Activated CD4-positive, CD25-positive, alpha-beta regulatory T cell (primary cell): ENCODE measurements at places on chromosomes 11 and 22.

DNA sequence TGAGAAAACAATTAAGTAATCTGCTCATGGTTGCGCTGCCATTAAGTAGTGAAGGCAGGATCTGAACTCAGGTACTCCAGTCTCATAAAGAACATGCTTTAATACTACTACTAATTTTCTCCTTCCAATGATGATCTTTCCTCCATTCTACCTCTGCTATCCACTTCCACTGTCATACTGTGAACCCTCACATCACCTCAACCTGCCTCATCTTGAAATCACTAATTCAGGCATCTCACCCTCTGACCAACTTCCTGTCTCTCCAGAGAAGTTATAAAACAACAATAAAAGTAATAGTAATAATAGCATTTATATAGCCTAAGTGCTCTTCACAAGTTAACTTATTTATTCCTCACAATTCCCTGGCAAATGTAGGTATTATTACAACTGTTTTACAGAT is 57.1 kb upstream of the PSMA1 start:
- no peak for DNase-seq

DNA sequence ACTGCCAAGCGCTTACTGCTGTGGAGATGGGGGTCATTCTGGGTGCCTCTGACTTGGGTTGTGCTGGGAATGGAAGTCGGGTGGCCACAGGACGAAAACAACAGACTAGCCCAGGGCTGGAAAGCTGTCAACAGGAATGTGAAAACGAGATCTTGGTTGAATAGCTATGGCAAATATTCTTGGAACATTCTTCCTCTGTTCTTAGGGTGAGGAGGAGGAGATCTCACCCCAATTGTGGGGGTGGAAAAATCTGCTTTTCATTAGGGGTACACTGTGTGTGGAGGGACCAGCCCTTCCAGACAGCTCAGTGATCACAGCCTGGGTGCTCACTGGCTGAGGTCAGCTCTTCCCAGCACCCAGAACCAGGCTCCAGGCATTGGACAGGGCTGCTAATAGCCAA is 52.0 kb upstream of the PRSS23 start:
- DNase-seq, result no peak

- no peak for DNase-seq
Measured at GRCh38 chr11:108606495-108607160, 13.1 kb upstream of the EXPH5 start.

DNA sequence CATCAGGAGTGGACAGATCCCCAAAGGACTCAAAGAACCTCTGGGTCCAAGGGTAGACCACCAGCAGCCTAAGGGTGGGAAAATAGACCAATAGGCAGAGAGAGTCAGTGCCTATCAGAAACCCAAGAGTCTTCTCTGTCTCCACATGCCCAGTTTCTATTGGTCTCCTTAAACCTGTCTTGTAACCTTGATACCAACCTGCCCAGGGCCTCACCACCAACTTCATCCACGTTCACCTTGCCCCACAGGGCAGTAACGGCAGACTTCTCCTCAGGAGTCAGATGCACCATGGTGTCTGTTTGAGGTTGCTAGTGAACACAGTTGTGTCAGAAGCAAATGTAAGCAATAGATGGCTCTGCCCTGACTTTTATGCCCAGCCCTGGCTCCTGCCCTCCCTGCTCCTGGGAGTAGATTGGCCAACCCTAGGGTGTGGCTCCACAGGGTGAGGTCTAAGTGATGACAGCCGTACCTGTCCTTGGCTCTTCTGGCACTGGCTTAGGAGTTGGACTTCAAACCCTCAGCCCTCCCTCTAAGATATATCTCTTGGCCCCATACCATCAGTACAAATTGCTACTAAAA is at the start of gene HBB:
HBB (minus strand) TSS at position 340 of the 579 bp plus-strand sequence; CDS start at position 290, 50 bp downstream.
- no peak for DNase-seq

- no peak for DNase-seq
Measured at GRCh38 chr11:68224606-68225005, 11.5 kb upstream of the KMT5B start.

DNA sequence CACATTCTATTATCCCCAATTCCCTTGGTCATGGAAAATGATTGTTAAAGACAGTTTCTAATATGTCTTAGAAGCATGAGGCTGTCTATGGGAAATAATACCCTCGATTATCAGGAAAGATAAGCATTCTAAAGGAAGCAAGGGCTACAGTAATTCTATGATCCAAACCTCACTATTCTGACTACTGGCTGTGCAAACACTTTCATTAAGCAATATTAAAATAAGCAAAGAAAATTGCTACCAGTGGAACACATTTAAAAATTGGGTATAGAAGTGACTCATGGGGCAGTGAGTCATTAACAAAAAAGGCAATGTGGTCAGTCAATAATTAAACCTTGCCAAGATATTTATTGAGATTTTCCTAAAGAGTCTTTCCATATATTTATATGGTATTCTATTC is 1415.2 kb upstream of the TENM4 start:
- no peak for DNase-seq

GRCh38 chr11:10607462-10608132 is 39.1 kb upstream of the LYVE1 start:
- no peak for DNase-seq

DNA sequence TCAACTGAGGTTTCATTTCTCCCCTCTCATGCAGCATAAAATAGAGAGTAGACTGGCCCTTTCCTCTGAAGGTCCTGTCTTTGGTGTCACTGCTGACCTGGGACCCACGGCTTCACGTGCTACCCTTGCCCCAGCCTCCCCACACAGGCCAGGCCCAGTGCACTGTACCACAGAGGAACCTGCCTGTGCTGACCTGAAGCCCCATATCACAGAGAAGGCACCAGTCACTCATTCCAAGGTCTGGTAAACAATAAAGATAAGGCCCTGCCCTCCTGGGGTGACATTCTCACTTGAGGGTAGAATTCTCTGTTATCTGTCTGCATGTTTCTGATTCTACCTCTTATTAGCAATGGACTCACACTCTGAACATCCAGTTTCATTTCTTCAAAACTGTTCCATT is 51.3 kb downstream of the RPL27A start:
- no peak for DNase-seq

DNA sequence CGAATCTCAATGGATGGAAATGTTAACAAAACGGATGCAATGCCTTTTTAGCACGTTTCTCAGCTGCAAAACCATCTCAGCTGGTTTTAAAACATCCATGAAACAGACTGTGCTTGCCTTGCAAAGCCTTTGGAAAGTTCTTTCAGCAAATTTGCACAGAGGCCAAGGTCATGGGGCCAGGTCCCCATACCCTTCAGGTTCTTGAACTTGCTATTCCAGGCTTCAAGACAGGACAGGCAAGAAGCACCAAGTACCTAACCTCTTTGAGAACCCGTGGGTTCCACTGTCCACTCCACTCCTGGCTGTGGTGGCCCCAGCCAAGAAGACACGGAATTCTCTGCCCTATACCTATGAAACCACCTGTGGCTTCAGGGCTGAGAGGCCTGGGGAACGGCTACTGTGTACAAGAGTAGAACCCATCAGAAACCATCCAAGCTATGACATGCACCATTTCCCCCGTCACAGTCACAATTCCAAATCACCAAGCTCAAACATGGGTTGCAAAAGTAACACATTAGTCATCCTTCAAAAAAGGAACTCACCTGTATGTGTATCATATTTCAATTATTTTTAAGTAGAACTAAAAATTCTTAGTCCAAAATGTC is 17.0 kb downstream of the TNKS1BP1 start:
- DNase-seq, result no peak

DNA sequence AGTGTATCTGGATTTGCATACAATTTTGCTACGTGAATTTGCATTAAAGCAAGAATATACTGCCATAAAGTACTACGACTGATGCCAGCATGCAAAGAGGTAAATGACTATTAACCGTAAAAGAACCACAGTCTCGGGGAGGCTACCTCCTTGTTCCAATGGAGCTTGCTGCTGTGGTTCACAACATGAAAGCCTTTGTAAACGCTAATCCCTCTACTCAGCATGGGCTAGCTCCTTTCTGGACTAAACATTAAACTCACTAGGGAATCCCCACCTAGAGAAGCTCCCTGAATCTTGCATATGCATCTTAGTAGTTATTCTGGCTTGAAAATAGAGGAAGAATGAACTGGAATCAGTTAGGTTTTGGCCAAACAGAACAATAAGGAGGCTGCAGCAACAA is 60.5 kb upstream of the ARHGAP32 start:
- DNase-seq, result no peak
